ENCODE measurements at places on chromosomes 2 and 18.

- no peak for DNase-seq
These were observed 268.8 kb downstream of the CYP26B1 start for GRCh38 chr2:71878626-71879508.

- no peak for DNase-seq
These were observed 19.1 kb upstream of the FHL2 start for GRCh38 chr2:105417857-105418436.

DNA sequence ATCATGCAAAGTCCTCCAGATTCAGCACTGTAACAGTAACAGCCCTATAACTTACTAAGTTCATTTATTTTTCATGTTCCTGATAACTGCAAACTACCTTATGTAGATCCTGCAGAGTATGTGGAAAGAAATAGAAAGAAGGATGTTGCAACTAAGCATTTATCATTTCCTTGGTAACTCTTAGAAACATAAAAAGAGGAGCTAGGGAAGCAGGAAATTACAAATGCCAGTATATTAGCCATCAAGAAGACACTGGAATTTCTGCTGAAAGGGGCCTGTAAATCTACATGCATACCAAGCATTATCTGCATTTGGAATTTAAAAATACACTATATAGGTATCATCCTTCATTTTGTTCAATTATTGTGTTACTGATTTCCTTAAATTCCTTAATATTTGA is 66.8 kb downstream of the PDE11A start:
- DNase-seq = no peak

DNA sequence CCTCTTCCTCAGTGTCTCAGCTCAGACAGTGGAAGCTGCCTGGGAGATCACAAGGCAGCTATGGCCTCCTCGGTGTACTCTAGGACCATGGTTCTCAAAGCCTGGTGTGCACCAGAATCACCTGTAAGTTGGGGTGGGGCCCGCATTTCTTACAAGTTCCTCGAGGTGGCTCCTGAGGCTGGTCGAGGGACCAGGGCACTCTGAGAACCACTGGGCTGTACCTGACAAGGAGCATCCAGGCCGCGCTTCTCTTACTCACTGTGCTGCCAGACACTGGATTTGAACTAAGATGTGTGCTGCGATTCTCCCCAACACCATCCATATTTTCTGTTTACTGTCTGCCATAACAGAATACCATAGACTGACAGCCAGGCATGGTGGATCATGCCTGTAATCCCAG is 59.5 kb downstream of the DIPK1C start:
- DNase-seq = no peak

DNA sequence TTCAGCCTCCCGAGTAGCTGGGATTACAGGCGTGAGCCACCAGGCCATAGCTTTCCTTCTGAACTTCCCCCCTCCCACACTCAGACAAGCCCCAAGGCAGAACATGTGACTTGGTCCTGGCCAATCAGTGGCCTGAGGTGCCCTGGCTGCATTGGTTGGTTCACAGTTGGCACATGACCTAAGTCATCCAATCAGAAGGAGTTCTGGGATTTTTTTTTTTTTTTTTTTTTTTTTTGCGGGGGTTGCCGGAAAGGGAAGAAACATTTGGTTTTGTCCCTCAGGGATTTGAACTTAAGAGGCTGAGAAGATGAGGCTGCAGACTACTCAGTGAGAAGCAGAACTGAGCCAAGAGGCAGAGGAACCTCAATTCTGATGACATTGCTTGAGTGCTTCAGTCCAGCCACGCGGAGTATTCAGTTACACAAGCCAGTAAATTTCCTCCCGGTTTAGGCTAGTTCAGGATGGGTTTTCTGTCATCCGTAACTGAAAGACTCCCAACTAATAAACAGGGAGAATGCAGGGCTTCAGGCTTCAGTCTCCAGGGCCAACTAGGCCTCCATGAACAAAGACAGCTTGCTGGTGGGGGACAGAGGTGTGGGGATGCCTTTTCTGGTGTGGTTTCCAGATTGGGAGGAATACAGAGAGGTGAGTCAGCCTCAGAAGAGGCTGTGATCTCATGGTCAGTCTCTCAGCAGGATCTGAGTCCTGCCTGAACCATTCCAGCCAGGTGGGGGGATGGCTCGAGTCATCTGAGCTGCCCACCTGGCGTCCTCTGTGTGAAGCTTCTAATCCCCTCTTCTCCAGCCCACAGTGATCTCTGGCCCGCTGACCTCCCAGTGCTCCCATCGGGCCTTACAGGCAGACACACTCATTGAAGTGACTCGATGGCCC is 9.2 kb downstream of the PTMA start:
- DNase-seq = no peak

DNA sequence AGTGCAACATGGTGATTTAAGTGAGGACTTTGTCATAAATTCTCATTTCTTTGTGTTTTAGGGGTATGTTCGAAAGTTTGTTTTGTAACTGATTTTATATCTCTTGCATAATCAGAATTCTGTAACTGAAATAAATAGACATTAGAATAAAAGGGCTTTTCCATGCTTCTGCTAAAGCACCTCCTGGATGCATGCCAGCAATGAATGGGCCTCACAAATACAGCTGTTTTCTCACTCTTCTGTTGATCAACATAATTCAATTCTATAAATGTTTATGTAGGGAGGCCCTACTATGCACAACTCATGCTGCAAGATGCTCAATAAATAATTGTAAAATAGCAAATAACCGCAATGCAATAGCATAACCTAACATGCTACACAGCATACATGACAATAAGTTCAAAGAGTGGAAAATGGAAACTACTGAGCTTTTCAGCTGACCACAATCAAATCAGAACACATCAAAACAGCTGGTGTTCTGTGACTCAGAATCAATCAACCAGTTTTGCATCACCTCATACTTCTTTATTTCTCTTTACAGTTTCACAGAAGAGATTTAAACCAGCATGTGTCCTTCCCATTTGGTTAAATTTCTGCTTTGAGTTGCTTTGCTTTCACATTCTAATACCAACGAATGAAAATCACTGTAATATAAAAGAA is 11.0 kb downstream of the CDH7 start:
- no peak for DNase-seq

DNA sequence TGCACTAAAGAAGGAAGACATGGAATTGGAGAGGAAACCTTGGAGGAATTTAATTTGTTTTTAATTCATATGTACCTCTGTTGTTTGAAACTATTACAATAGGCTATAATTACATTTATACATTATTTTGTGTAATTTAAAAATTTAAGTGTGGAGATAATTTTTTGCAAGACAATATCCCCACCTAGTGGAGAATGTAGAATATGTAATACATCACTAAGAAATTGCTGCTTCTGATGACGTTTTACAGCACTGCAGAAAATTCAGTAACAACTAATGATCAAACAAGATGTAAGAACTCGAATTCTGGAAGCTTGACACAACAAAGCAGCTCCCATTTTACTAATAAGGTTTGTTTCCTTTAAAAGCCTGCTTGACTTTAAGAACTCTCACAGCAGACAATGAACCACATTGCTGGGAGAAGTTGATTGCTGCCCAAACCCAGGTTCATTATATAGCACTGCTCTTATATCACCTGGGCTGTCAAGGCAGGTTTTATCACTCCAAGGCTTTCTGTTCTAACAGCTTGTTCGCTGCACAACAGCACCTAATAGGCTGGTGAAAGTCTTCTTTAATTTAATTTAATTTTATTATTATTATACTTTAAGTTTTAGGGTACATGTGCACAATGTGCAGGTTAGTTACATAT is 53.4 kb downstream of the THADA start:
- DNase-seq = no peak

GRCh38 chr2:145715601-145716000 is 1195.7 kb upstream of the ZEB2 start:
- no peak for DNase-seq

GRCh38 chr2:195051401-195051800 is 605.6 kb upstream of the SLC39A10 start:
- no peak for DNase-seq

DNA sequence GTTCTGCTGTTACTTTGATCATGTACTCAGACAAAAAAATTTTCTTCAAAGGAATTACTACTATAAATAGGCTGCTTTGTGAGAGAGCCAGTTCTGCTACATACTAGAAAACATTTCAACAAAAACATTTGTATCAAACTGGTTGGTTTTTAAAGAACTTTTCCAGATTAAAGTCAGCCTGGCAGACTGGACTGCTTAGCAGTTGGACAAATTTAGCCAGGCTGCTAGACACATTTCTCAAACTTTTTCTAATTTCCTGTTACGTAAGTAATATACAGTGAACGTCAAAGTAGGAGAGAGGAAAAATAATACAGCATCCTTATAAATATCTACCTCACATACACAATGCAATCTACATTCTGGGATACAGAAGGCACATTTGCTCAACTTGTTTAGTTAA is 109.5 kb downstream of the SP3 start:
- no peak for DNase-seq

- no peak for DNase-seq
These were observed 60.3 kb upstream of the LYPD6B start for GRCh38 chr2:148978026-148978685.

Measured in stimulated activated CD8-positive, alpha-beta memory T cell treated with anti-CD3 and anti-CD28 coated beads, Interleukin-12 subunit alpha, Interleukin-12 subunit beta, amount 100 ng/mL, for 1 hour (primary cell).